ENCODE measurements at places on chromosomes 2 and 18.
A peak's percentile ranks its signal among the peaks of the same experiment; 100 is the strongest.

GRCh38 chr2:23464156-23464555, 79.2 kb downstream of the KLHL29 start:
- DNase-seq = no peak

- DNase-seq = no peak
Measured at GRCh38 chr18:48634491-48634890, 95.7 kb downstream of the CTIF start.

- no peak for DNase-seq
Measured at GRCh38 chr2:235048549-235048948, 96.7 kb downstream of the SH3BP4 start.

DNA sequence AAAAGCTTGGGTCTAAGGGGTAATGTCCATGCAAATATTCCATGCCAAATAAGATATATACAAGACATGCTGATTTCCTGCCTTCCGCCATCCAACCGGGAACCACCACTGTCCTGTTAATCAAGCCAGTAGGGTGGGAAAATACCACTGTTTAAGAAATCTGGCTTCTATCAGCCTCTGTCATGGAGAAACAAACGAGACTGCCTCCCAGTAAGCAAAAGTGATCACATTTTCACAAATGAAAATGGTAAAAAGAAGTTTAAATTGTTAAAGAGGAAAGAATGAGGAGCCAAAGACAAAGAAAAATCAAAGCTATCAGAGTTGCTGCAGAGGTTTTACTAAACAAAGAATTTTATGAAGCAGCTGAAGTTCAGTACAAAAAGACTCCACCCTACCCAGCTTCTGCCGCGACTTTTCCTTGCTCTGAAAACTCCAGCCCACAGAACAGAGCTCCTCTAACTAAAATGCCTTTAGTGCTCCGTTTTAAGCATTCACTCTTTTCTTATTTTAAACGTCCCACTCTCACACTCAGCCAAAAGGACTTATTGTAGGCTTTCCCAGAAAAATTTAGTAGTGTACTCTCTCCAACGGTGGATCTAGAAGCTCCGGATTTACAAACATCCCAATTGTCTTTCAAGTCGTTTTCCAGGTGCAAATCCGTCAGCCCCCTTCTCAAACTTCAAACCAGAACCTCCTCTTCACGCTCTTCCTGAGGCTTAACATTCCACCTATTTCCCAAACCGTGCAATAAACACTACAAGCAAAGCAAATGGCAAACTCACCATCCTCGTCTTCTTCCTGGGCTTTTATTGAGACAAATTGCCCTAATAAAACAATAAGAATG, 613 bp downstream of the COL5A2 start:
- DNase-seq = no peak

DNA sequence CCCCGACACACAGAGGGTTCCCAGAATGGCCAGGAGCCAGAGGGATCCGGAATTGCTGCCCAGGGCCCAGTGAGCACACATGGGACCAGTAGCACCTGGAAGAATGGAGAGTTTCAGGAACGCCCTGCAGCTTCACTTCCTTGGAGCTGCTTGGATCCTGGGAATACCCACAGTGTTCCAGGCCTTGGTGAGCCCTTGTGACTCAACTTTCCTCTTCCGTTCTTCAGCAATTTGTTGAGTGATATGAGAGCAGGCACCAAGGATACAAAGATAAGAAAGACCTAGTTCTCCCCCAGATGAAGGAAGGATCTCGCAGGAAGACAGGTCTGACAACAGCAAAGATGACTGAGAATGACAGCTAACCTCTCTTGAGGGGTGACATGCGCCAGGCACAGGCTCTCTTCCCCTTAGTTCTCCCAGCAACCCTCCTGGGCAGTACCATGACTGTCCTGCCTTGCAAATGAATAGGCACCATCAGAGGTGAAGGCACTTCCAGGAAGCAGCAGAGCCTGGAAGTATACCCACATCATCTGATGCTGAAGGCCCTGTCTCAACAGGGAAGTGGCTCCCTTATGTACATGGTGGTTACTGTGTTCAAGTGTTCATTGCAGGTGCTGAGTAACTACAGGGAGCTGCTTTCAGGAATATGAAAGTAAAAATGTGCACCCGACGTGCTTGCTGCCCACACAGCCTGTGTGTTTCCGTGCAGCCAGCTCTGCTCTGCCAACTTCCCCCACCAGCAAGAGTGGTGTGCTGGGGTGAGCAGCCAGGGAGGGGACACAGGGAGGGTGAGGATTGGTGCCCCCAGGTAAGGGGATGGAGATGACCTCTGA, 116.2 kb downstream of the STPG4 start:
- DNase-seq = no peak

GRCh38 chr2:20052861-20053281, 1.4 kb upstream of the LAPTM4A start:
- no peak for DNase-seq

GRCh38 chr2:32812316-32812715, 134.4 kb upstream of the LTBP1 start:
- no peak for DNase-seq

DNA sequence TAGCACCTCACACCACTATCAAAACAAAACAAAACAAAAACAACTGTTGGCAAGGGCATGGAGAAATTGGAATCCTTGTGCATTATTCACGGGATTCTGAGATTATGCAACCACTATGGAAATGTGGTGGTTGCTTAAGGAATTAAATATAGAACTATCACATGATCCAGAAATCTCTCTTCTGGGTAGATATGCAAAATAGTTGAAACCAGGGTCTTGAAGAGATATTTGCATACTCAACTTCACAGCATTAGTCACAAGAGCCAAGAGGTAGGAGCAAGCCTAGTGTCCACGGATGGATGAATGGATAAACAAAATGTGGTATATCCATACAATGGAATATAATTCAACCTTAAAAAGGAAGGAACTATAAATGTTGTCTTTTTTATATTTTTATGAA, 7.0 kb downstream of the TMEM131 start:
- DNase-seq = no peak

DNA sequence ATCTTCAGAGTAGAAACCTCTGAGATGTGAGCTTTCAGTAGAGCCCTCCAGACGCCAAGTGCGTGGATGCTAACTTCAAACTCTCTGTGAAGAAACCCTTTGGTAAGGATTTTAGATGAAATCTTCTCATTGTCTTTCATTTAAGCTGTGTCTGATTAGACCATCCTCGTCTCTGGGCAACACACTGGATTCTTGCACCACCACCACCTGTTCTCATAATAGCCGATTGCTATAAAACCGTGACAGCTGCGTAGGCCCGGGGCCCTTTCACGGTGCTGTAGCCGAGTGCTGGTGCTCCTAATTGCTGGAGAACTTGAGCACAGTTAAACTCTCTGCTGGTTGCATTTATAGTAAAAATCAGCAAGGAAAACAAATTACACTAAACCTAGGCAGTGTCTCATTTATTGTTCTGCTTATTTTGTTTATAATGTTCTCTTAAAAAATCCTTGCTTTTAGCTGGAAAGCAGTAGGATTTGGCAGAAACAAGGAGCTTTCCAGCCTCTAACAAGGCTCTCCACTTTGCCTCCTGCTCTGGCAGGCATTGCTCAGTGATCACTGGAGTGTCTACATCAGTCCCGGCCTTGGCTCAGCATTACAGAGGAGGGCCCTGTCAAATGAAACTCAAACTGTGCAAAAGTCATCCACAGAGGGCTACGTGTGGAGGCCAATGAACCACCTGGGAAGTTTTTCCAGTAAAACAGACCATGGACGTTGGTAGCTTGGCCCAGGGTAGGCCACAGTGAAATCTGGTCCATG, 40.9 kb upstream of the MBP start:
- no peak for DNase-seq

GRCh38 chr2:186345745-186346144, 140.3 kb upstream of the ZC3H15 start:
- DNase-seq = no peak

DNA sequence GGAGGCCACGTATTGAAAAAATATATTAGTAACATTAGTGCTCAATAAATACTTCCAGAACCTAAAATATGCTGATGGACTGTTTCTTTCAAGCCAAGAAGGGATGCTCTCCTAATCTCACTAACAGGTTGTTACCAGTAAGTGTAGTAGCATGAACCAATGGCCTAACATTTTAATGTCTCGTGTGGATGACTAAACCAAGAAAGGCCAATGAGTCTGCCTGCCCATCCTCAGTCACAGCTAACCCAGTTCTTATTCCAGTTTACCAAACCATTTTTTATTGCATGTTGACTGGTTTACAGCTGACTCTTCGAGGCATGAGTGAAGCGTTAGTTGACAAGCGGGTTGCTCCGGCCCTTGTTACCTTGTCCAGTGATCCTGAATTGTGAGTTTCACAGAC, 45.1 kb upstream of the TNFRSF11A start:
- no peak for DNase-seq

- no peak for DNase-seq
Measured at GRCh38 chr2:65033178-65033577, 23.0 kb upstream of the CEP68 start.

- DNase-seq = no peak
Measured at GRCh38 chr2:23592061-23592685, 207.2 kb downstream of the KLHL29 start.

DNA sequence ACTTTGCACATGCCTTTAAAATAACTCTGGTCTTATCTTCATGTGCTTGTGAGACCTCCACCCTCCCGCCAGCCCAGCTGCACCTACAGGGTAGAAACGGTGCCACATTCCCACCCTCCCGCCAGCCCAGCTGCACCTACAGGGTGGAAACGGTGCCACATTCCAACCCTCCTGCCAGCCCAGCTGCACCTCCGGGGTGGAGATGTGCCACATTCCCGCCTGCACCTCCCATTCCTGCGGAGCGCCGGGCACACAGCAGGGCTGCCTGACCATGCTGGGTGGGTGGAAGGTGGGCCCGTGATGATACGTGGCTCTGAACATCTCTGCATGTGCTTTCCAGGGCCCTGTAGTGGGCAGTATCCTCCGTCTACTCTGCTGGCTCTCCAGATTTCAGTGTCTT, 243.7 kb upstream of the PXDN start:
- no peak for DNase-seq

DNA sequence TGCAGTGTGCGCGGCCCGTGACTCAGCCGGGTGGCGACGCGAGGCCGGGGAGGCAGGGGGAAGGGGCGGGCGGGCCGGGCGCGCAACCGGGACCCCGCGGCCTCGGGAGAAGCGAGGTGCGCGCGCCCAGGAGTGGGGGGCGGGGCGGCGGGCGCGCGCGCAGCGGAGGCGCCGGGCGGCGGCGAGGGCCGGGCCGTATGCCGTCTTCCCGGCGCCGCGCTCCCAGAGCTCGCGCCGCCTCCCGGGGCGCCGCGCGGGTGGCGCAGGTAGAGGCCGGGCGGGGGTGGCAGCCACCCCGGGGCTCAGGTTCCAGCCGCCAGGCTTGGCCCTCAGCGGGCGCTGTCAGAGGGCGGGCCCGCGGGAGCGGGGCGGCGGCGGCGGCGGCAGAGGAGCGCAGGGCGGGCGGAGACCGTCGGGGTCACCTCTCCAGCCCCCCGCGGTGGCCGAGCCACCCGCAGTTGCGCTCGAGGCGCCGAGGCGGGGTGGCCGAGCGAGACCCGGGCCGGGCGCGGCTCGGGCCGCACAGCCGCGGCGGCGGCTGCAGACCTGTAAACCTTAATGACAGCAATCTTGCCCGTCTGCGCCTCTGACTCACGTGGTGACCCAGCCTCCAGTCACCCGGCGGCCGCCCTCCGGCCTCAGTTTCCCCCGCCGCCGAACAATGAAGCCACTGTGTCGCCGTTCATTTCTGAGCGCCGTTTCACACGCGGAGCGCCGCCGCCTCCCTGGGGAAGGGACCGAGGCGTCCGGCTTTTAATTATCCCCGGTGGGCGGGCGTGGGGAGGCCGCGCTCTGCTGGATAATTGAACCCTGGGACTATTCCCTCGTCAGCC, 25.3 kb upstream of the SMAD7 start:
- DNase-seq = peak; percentile 45

GRCh38 chr2:2743164-2743571, 412.1 kb upstream of the MYT1L start:
- DNase-seq = no peak

- DNase-seq = no peak
Measured at GRCh38 chr2:148044322-148044721, 23.4 kb downstream of the MBD5 start.

GRCh38 chr2:157333304-157334047, 7.9 kb upstream of the ERMN start:
- DNase-seq = no peak

- DNase-seq = no peak
Measured at GRCh38 chr2:10980071-10980470, 68.3 kb downstream of the KCNF1 start.

DNA sequence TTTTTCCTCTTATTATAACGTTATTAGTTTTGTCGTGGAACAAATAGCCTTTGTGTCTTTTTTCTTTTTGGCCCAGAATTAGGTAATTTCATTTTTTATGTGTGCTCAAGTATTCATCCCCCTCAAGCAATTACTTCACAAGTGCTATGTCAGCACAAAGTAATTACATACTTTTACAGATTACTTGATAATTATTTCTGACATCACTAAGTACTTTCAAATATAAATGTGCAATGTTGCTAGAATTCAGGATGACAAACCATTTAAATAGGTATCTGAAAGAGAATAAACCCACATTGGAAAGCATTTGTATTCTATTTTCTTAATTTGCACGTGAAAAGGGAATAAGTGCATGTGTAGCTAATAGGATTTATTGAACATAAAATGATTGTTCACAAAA, 238.2 kb downstream of the CDH7 start:
- no peak for DNase-seq

GRCh38 chr2:29164091-29164846, 49.1 kb downstream of the CLIP4 start:
- DNase-seq = no peak

DNA sequence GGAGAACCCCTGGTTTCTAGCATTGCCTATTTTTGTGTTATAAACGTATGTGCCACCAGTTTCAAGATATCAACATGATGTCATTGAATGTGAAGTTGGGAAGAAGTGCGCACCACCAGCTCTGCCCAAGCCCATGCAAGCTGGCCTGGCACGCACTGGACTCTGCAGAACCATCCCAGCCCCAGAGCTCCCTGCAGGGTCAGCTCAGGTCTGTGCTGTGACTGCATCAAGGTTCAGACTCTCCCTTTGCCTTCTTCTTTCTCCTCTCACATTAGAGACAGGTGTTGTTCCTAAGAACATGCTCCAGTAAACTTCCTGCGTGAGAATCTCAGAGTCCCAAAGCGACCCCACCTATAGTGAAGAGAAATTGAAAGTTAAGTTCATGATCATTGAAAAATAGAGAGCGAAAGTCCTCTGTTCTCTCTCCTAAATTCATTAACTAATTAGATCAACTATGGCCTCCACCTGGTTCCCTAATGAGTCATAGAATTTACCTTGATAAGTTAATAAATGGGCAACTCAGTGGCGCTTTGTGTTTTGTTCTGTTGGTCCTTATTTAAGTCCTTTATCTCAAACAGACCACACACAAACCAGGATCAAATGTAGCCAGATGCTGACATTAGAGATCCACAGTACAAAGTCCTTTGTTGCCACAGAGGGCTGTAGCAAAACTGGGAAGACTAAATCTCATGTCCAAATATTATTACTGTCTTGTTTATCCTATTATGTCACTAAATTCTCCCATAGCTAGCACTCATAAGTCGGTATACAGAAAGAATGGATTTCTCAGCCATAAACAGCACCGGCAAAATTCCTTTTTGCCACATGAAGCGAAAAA, 432.3 kb downstream of the STK39 start:
- DNase-seq = no peak

Data from activated naive CD4-positive, alpha-beta T cell (primary cell).